ENCODE measurements at places on chromosomes 5 and 9.

GRCh38 chr5:75053304-75054133 is 1.2 kb upstream of the GCNT4 start:
- peak; percentile 41 for DNase-seq

GRCh38 chr5:143435210-143435657 is 31.7 kb upstream of the NR3C1 start:
- DNase-seq = no peak

DNA sequence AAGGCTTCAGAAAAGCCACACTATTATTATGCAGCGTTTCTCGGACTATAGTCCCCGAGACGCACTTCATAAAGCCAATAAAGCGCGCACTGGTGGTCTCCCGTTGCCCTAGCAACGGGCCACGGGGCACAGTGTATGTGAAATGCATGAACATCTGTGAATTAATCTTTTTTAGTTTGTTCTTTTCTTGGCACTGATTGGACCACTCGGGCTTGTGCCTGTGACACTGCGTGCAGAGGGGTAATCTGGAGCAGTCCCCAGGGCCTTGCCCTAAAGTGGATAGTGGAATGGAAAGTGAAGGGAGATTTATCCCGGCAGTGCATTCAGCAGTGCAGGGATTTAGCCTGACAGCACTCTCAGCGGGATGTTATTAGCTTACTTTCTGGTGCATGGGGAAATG is 92.1 kb downstream of the TLE4 start:
- DNase-seq = no peak

DNA sequence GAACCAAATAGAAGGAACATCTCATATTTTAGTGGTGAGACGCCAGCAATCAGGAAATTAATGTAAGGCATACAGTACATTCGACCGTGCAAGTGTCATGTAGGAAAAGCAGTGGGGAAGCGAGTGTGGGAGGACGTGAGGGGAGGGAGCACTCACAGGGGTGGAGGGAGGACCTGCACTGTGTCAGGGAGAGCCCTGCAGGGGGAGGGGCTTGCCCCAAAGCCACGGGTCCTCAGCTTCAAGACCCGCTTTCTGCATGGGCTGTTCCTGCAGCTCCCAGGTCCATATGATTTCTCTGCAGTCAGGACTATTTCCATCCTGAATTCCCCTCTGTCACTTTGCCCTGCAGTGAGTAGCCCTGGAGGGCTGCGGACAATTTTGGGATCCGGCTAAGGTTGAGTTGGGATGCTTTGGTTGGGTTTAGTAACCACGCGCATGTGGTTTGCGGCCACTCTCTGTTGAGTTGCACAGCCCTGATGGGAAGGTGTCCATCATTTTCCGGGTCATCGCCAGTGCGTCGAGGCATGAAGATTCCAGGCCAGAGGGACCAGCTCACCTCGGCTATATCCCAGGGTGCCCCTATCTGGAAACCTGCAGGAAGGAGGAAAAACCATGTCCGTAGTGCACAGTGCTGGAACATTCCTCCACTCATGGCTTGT is 61.9 kb downstream of the IRX1 start:
- DNase-seq = no peak

- no peak for DNase-seq
Observed at GRCh38 chr5:1759378-1759970, 40.2 kb downstream of the MRPL36 start.

GRCh38 chr5:150320044-150320613 is 17.4 kb upstream of the ARSI start:
- peak; percentile 34 for DNase-seq

- DNase-seq = no peak
Observed at GRCh38 chr5:115602591-115603125, 379 bp upstream of the TICAM2 start.

DNA sequence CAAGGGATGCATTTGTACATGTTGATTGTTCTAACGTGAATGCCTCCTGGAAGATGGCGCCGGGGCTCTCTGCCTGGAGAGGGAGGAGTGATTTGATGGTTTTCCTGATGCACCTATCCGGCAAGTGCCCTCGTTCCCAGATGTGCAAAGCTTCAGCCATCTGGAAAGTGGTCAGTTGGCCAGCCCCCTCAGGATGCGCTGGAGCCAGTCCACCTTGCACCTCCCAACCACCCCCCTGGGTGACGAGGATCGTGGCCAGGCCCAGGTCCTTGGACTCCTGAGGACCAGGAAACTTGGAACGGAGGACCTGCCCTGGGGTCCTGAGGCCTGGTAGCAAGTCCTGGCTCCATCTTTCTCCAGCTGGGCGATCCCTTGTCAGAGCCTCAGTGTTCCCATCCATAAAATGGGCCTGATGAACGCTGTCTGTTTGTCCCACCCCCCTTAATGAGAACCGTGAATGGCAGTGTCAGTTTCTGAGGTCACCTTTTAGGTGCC is 23.6 kb upstream of the RNU6ATAC start:
- no peak for DNase-seq

DNA sequence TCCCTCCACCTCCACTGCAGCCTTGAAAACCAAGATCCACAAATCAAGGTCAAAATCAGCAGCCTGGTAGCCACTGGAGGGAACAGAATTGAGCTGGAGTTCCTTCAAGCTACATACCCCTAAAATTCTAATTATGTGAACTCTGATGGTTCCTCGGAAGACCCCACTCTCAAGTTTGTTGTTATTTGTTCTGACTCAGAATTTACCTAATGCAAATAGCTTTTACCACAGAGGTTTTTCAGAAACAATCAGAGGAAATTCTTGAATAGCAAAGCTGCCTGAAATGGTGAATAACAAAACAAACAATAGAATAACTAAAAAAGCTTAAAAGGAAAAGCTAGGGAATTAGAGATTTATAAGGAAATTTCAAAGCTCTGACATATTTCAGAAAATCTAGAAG is 220.0 kb downstream of the CDH18 start:
- DNase-seq = no peak

- DNase-seq = no peak
Observed at GRCh38 chr9:34557426-34558321, 31.9 kb downstream of the CNTFR start.

- DNase-seq = peak; percentile 4
Observed at GRCh38 chr5:81247441-81247972, 14.4 kb downstream of the CKMT2 start.

GRCh38 chr9:36492865-36493264 is 79.8 kb upstream of the MELK start:
- DNase-seq = no peak

GRCh38 chr9:120777229-120777628 is 16.0 kb downstream of the FBXW2 start:
- DNase-seq = no peak

GRCh38 chr9:78807286-78807685 is 510.4 kb downstream of the PSAT1 start:
- DNase-seq = no peak

DNA sequence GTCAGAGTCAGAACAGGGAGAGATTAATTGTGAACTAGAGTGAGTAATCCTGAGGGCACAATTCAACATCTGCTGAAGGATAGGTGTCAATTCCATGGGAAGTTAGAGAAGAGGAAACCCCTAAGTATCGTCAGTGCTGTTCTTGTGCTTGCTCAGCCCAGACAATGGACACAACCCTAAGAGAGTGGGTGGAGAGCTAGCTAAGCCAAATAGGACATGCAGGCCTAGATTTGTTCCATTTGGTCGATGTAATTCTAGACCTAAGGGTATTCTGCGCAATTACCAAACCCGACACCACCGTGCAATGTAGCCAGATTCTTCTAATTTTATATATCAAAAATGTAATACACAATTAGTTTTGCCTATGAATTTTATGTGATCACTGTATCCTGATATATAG is 431.6 kb downstream of the SH3GL2 start:
- no peak for DNase-seq

DNA sequence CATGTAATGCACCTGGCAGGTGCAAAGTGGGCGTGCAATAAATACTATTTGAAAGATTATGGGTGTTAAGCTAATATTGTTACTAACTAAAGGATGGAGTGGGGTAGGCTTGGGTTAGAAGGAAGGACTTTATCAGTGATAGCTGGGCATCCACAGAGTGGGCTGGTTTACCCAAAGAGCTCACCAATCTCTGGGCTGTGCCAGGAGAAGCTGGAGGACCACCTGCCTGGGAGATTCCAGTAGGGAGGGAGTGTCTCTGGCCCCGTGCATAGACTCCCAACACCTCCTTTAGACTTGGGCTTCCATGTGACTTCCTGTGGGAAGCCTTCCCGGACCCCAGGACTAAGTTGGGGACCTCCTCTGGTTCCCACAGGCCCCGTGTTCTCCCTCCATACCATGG is 5.6 kb upstream of the URM1 start:
- no peak for DNase-seq

DNA sequence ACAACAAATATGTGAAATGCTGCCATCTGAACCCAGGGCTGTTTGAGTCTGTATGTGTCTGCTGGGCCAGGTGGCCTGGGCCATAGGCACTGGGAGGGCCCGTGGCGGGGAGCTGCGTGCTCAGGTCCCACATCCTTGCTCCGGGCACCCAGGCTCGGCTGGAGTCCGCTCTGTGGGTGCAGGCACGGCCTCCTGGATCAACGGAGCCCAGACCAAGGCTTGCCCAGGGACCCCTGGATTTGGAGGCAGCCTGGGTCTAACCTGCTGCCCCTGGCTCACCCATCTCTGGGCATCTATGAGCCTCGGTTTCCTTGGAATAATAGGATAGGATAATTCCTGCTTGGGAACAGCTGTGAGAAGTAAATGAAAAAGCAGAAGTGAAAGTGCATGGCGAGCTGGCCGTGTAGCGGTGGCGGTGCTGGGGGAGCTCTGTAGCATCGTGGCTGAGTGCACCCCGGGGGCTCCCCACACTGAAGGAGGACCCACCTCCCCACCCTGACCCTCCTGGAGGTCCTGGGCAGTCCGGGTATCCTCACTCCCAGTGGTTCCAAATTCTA is 1.2 kb downstream of the CDHR2 start:
- DNase-seq = no peak

- no peak for DNase-seq
Observed at GRCh38 chr5:64213011-64213410, 47.4 kb downstream of the RNF180 start.

- no peak for DNase-seq
Observed at GRCh38 chr9:25726871-25727410, 48.7 kb upstream of the TUSC1 start.

- DNase-seq = no peak
Observed at GRCh38 chr9:9133526-9133925, 1333.9 kb upstream of the DMAC1 start.

DNA sequence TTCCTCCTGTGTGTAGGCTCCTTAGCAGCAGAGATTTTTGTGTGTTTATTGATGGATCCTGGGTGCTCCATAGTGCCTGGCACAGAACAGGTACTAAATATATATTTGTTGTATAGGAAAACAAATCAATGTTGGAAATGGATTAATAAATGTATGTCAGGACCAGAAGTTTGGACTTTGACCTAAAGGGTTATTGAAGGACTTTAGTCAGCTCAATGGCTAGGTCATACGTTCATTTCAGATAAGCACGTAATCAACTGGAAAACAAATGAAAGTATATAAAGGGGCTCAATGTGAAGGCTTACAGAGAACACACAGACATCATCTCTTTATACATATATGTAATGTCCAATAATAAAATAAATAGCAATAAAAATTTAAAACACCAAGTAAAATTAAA is 56.2 kb upstream of the PALM2AKAP2 start:
- DNase-seq = no peak

- DNase-seq = no peak
Observed at GRCh38 chr9:31119890-31120454, 1264.5 kb upstream of the ACO1 start.

DNA sequence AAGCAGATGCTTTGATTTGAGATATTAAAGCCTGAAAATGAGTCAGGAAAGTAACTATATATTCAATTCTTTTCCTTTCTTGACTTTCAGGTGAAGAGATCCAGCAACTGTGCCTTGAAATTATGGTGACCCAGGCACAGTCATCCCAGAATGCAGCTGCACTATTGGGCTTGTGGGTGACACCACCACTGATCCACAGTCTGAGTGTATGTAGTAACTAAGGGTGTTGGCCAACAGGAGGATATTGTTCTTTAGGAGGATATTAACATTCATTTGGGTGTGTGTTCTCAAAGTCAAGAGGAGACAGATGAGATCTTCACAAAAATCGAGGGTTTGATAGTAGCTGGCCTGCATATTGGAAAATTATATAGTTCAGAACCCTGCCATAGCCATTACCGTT is 53.2 kb downstream of the HACD4 start:
- DNase-seq = no peak

- DNase-seq = no peak
Observed at GRCh38 chr5:122310889-122311288, 1.1 kb upstream of the SNCAIP start.

GRCh38 chr9:115276621-115277020 is 158.7 kb upstream of the TNC start:
- DNase-seq = no peak

GRCh38 chr9:130579738-130580463 is 524 bp downstream of the FUBP3 start:
- no peak for DNase-seq

GRCh38 chr5:81751009-81751835 is at the start of gene SSBP2:
Gene SSBP2, minus strand, starts transcription at chr5:81751097. Its CDS starts 55 bp downstream, at chr5:81751042.
- DNase-seq = peak; percentile 96

DNA sequence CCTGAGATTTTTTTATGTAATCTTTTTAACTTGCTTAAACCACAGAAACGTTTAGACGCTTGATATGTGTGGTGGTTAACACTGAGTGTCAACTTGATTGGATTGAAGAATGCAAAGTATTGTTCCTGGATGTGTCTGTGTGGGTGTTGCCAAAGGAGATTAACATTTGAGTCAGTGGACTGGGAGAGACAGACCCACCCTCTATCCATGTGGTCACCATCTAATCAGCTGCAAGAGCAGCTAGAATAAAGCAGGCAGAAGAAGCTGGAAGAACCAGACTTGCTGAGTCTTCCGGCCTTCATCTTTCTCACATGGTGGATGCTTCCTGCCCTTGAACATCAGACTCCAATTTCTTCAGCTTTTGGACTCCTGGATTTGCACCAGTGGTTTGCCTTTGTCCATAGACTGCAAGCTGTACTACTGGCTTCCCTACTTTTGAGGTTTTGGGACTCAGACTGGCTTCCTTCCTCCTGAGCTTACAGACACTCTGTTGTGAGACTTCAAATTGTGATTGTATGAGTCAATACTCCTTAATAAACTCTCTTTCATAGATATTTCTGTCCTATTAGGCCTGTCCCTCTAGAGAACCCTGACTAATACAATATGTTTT is 816.0 kb upstream of the CDH9 start:
- no peak for DNase-seq

DNA sequence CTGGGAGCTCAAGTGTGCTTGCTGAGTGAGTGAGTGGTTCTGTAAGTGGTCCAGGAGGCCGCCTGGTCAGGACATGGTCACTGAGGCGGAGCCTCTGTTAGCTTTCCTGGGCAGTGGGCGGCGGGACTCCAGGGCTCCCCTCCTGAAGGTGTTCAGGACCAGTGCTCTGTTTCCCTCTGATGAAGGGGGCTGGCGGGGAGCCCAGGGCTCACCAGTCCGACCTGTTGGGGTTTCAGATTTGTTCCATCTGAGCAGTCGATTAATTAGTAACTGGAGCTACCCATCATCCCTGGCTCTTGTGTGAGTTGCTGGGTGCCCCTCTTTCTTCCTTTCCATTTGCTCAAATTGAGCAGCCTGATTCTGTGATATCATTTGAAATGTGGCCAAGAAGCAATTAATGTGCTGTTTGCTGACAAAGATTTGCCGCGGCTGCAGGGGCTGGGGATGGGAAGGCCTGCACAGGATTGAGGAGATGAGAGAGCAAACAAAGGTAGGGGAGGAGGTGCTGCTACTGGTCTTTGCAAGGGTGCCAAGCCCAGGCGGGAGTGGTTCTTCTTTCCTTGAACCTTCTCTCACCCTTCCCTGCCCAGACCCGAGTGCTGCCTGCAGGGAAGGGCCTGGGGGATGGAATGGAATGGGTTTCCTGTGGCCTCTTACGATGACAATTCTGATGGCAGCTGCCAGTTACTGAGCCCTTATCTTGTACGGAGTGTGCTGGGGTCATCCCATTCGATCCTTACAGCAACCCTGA is 92.8 kb upstream of the PITX1 start:
- no peak for DNase-seq
